ENCODE measurements at places on chromosomes 2 and 18. TPM values are rescaled to one million over a fixed set of nuclear protein-coding genes. Genes with fewer than 3 reads are reported as not detected.
A peak's percentile ranks its signal among the peaks of the same experiment; 100 is the strongest.

DNA sequence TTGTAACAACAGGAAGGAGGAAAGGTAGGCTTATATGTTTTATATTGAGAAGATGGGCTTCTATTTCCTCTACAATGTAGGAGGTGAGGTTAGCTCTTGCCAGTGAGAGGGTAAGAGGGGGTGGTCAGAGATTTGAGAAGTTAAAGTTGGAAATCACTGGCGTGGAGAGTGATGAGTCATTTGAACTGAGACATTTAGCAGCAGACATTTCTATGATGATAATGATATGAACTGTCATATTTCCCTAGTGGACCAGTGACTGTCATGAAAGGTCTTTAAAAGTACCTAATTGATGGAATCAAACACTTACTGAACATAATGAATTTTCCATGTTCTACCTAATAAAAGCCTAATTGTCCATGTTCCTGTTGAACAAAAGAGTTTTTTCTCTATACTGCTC lies 126.1 kb downstream of the FAM161A start:
- no peak for DNase-seq

DNA sequence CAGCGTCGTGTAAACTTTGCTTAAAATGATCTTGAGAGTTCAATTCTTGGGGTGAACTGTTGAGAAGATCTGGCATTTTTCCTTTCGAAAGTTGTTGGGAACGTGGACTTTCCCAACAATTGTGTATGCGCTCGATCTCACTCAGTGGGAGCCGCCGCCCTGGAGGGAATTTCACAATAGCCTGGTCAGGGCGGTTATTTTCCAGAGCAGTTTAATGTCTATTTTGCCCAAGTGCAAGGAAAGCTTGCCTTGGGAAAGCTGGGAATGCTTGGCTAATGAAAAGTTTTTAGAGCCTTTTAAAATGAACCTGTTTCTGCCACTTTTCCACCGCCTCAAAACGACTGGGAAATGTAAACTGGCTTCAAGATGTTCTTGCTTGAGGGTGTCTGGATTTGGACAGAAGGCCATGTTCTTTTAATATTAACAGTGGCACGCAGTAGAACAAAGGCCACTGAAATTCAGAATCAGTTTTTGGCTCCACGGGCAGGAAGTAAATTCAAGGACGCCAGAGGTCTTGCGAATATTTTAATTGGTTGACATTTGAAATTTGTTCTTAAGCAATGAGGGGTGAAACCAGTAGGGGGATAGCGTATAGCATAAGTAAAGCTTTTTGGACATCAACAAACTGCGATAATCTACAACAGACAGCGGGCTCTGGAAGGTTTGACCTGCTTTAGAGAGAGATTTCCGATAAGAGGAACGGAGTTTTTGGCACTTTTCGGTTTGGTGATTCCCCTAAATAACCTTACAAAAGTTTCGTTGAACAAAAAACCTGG lies 1.2 kb downstream of the CFLAR start:
- DNase-seq, result peak; percentile 67

- no peak for DNase-seq
Observed at GRCh38 chr2:21288739-21289520, 165.2 kb downstream of the TDRD15 start.

GRCh38 chr2:233058717-233059546 lies 1.2 kb upstream of the INPP5D start:
- DNase-seq, result no peak

GRCh38 chr2:9543557-9543956 lies 12.1 kb downstream of the ADAM17 start:
- no peak for DNase-seq

DNA sequence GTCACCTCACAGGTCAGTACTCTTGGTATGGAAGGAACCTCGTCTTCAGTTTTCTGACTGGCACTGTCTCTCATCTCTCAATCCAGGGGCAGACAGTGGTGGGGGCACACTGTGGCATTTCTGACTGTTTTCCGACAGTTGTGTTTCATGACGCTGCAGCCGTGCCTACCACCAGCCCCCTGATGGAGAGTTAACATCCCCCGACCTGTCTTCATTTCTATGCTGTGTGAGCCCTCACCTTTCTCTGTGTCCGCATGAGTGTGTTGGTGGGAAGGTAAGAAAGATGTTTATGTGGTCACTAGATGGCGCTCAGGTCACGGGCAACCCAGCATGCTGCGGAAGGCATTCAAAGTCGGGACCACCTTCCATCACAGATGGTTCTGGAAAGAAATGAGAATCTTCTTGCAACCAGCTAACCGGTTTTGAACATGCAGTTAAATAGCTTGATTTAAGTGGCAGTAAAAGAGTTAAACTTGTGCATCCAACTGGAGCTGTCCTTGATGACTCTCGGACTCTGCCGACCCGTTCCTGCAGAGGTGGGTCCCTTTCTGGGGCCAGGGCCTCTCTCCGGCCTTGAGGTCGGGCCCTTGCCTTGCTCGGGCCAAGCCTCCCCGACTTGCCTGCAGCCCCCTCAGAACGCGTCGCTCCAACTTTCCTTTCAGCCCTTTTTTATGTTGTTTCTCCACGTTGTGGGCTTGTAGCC lies 92.4 kb downstream of the DYSF start:
- peak; percentile 50 for DNase-seq

DNA sequence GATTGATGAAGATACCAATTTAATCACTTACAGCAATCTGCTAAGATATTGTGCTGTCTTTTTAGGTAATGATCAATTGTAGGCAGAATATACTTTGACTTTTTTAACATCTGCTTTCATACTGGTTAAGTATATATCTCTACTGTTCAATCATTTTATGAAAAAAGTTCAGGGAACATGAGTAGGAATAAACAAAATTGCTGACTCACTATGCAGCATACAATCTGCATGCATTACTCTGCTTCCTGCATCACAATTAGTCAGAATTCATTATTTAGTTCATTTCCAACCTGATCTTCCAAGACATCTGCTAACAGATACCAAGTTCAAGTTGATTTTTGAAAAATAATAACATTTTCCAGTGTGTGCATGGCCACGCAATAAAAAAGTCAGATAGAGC lies 1430.4 kb upstream of the LRRTM1 start:
- DNase-seq, result no peak

DNA sequence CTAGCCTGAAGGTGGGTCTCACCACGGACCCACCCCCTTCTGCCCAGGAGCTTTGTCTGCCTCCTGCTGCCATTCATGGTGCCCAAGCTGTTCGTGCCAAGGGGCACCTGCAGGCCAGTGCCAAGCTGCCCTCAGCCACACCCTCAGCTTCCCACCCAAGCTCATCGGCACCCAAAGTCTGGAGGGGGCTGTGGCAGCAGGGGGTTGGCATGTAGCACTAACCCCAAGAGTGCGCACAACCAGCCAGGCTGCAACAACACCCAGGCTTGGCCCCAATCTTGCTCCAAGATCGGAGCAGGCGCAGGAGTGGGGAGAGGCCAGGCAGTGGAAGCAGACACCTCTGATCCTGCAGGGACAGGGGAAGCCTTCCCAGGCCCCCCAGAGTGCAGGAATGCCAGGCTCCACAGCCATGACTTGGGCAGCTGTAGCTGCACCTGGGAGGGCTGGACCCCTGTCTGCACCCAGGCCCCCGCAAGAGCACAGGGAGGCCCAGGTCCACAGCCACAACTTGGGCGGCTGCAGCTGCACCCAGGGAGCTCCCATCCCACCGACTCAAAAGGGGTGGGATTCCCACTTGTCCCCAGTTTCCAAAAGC lies 89.9 kb downstream of the ATAD2B start:
- DNase-seq, result no peak

DNA sequence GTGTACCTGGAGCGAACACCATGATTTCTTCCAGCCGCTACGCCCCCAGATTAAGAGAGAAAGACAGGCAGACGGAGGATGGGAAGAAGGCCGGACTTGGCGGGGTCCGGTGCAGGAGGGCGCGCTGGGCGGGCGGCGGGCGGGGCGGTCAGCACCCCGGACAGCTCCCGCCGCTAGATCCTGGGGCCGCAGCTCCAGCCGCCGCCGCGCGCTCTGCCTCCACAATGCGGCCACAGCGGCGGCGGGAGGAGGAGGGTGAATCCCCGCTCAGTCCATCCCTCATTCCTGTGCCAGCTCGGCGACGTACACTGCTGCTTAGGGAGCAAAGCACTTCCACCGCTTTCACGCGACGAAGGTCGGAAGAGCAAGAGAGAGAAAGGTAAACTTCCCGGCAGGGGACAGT lies at the start of gene AKAIN1:
AKAIN1 (minus strand) TSS at position 226 of the 403 bp plus-strand sequence; CDS start at position 22, 204 bp downstream.
- DNase-seq, result no peak

GRCh38 chr18:8947566-8947965 lies 154.9 kb upstream of the NDUFV2 start:
- DNase-seq, result no peak

- DNase-seq, result no peak
Observed at GRCh38 chr2:174224665-174225288, 23.6 kb downstream of the OLA1 start.

DNA sequence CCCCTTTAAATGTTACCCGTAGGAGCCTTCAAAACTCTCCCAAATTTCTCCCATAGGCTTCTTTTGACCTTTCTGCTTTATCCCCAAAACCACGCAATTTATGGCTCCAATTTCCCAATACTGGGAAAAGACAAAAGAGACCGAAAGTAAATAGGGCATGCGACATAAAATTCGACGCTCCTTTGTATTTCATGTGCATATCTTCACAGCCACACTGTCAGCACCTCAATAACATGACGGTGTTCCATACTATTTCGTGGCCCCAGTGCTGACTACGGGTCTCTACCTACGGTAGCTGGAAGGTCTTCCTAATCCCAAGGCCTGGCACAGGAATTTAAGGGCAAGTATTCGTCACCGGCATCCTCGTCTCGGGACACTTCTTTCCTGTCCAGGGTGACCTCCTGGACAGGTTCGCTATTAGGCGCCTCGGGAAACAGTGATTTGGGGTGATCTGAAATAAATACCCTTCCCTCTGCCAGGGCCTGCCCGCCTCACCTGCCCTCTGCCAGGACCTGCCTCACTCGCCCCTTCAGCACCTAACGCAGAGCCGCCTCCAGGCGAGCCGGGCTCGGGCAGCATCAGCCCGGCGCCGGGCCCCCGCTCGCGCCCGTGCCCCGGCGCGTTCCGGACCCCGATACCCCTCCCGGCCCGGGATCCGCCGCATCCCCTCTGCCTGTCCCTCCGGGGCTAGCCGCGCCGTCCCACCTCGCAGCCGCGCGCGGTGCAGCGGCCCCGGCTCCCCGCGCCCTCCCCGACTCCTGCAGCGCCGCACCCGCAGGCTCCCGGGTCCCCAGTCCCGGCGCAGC lies 680 bp downstream of the DTNB start:
- DNase-seq, result peak; percentile 68

Gene NT5DC4
- total RNA-seq, result not detected

Gene ASB18
- total RNA-seq, result not detected

Gene DUSP2
- total RNA-seq, result 1.9 TPM

Gene TUBA3D
- total RNA-seq, result not detected

Gene EIF2AK3
- total RNA-seq, result 34.4 TPM

Gene SFXN5
- total RNA-seq, result 19.6 TPM

Gene SNRNP200
- total RNA-seq, result 99.4 TPM

All from breast epithelium (tissue), 4 donors.